ENCODE measurements at places on chromosomes 7 and 10.

GRCh38 chr10:72248468-72249151 lies 25.1 kb upstream of the DDIT4 start:
- ATAC-seq, result no peak

GRCh38 chr10:93458821-93459257 lies 23.3 kb downstream of the MYOF start:
- peak; percentile 97 for ATAC-seq

DNA sequence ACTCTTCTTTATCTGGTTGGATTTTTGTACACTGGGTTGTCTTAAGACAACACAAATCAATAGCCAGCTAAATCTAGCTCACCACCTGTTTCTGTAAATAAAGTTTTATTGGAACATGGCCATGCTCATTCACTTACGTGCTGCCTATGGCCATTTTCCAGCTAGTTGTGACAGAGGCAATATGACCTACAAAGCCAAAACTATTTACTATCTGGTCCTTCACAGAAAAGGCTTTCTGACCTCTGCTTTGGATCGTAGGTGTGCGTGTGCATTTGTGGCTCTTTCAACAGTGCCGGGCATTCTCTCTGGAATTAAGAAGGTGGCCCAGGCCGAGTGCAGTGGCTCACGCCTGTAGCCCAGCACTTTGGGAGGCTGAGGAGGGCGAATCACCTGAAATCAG lies 45.5 kb downstream of the NRAP start:
- ATAC-seq, result no peak

DNA sequence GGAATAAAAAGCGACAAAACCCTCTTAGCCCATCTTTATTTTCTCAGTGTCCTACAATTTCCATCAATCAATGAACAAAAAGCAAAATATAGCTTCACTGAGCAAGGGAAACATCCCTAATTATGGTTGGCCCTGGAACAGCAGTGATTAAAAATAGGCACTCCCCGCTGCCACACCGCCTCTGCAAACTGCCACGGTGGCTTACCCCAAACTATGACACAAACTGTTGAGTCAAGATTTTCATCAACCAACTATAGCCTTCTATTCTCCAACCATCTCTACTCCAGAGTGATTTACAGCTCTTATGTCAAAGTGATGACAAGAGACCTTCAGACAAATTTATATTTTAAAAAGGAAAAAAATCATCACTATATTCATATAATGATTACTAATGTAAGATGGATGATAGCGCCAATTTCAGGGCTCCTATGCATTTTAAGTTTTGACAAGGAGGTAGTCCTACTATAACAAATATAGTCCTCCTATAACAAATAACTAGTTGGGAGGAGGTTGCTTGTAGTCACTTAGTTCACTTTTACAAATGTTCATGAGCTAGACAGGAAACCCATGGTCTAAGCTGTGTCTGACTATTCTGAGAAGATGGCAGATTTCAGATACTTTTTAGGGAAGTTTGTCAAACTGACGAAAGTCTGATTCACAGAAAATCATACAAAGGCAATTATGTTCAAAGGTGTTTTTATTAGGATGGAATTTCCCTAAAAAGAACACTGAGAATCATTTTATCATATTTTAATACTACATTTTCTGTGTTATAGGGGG lies 26.3 kb downstream of the DENND11 start:
- no peak for ATAC-seq

DNA sequence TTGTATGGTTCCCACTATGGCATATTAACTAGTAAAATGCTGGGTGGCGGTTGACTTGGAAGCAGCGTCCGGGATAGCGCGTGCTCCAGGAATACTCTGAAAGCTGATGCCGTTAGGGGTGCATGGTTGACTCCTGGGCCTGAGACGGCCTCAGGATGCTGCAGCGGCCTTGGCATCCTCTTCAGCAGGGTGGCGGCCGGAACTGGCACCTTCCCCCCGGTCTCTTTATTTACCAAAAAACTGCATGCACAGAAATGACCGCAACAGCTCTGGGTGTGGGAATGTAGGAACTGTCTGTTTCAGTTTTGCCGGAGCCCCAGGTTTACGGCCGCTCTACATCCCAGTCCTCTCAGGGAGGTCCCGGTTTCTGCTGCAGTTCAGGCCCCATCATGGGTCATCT lies 28.8 kb downstream of the PFKP start:
- peak; percentile 7 for ATAC-seq

DNA sequence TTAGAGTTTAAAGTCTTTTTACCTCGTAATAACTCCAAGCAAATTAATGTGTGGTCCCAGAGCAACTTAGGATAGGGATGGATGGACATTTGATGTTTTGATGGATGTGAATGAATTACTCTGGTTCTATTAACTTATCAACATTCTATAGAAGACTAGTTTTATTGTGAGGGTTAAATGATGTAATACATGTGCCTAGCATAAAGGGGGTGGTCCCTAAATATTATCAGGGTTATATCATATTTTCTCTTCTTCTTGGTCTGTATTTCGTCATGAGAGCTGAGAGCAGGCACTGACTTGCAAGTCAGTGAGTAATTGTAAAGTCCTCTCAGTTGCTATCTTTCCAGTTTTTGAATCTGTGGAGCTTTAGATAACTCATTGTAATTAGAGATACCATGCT lies 219.3 kb downstream of the GATA3 start:
- no peak for ATAC-seq
